ENCODE measurements at places on chromosomes 6 and 20. TPM values are rescaled to one million over a fixed set of nuclear protein-coding genes. Genes with fewer than 3 reads are reported as not detected.

Gene ARMH2
- not detected for total RNA-seq

Gene CRIP3
- not detected for total RNA-seq

Gene BHLHE23
- total RNA-seq, result not detected

Gene KIF25
- total RNA-seq, result not detected

DNA sequence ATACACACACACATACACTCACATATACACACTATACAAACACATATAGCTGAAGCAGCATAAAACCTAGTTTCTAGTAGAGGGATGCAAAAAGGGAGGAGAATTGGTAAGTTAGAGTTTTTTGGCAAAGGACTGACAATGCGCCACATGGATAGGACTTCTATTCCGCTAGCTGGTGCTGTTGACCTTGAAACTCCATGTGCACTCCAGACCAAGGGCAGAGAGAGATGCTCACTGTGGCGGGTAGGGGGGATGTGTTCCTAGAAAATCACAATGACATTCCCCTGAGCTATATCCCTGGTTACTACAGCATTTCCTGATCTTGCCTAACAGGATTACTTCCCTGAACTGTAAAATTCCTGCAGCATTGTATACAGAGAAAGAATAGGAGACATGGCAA, 19.2 kb downstream of the MICA start:
- no peak for DNase-seq

Measured in MCF 10A (cell line).